ENCODE measurements at places on chromosomes 1 and 21. TPM values are rescaled to one million over a fixed set of nuclear protein-coding genes. Genes with fewer than 3 reads are reported as not detected.

Gene ANXA9
- total RNA-seq: 0.25 TPM

Gene SLAMF8
- 0.54 TPM for total RNA-seq

Gene SLC1A7
- total RNA-seq: not detected

DNA sequence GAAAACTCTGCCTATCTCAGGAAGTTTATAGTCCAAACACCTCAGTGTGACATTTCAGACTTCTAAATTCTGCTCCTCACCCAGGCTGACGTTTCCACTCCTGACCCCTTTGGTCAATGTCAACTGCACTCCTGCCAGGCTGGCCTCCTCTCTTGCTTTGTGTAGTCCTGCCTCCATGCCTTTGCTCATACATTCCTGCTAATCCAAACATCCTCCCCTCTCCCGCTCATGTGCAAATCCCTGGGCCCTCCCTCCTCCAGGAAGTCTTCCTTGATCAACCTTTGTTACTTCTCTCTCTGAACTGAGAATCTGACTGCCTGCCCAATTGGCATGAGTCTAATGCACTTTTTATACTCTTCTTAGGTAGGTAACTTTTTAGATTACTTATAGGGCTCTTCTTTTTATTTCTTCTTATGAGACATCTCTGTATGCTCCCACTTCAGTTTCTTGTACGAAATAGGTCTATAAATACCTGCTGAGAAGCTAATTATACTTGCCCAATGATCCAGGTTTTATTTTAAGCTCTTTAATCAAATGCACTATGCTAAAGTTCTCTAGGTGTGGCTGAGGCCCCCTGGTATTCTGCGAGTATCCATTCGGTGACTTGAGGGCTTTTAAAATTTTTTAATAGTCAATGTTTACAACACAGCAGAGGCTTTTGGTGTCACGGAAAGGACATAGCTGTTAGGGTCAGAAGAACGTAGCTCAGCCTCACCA lies 128.1 kb downstream of the PLXNA2 start:
- no peak for DNase-seq

DNA sequence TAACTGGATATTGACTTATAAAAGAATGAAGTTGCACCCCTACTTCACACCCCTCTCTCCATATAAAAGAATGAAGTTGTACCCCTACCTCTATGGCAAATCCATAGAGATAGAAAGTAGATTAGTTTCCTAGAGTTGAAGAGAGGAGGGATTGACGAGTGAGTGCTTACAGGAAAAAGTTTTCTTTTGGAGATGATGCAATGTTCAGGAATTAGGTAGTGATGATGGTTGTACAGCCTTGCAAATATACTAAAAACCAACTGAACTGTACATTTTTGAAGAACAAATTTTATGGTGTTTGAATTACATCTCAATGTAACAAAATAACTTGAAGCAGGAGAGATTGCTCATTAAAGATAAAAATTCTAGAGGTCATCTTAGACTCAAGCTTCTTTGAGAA lies 272.9 kb downstream of the GPR52 start:
- DNase-seq: no peak

- DNase-seq: no peak
Measured at GRCh38 chr1:8133657-8134430, 107.7 kb upstream of the ERRFI1 start.

DNA sequence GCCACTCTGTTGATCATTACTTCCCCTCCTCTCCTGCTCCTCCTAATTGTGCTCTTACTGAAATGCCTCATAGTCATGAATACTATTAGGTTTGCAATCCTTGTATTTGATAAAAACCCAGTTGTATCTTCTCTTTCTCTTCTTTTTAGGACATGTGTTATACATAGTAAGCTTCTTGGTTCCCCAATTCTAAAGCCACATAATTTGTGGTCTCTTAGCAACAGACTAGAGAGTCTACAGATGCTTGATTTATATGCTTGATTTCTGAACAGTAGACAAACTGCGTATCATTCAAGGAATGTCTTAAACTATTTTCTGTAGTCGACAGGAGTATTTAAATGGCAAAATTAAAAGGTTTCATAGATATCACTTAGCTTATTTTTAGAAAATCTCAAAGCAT lies 1598.9 kb downstream of the PLA2G4A start:
- DNase-seq: no peak

All from activated CD8-positive, alpha-beta T cell treated with anti-CD3 and anti-CD28 coated beads for 36 hours (primary cell).